NCI-H1092 treated with DMSO at 0.1 percent for 48 hours (cell line): ENCODE measurements at places on chromosomes 1 and 21.

- no peak for DNase-seq
Measured at GRCh38 chr1:6342056-6342455, 51.5 kb downstream of the ACOT7 start.

DNA sequence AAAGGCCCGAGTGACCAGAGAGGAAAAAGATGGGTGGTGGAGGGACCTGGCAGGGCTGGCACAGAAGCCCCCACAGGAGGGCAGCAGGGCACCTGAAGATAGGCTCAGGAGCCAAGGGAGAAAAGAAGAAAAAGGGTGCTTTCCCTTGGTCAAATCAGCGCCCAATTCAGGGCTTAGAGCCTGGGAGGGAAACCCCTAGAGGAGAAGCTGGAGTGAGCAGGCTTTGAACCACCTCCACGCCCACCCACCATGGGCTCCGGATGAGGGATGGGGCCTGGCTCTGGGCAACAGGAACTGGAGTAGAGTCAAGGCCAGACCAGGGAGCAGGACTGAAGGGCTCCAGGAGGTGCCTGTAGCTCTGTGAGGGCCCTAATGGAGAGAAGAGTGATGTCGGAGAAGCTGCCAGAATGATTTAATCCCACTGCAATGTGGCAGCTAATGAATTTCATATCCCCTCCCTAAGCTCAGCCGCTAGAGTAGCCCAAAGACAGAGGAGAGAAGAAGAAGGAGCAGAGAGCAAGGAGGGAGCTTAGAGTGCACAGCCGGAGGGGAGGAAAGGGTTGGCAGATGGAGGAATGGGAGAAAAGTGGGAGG lies 12.0 kb upstream of the PRELP start:
- DNase-seq, result no peak

- no peak for DNase-seq
Measured at GRCh38 chr1:243924188-243924587, 74.1 kb upstream of the AKT3 start.

DNA sequence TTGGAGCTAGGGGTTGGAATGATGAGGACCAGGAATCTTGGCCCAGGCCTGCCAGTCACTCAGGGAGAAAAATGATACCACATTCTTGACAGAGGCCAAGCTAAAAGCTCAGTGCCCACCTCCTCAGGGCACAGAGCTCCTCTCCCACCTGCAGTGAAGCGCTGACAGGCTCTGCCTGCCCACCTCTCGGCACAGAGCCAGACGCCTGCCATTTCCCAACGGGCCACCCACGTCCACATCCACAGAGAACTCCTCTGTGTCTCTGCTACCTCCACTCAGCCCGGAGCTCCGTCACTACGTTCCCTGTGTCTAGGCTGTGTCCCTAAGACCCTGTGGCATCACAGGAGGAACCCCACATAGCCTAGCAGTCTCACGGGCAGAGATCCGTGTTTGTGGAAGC lies 60.8 kb downstream of the MRPL37 start:
- no peak for DNase-seq
